Stimulated activated CD8-positive, alpha-beta memory T cell treated with anti-CD3 and anti-CD28 coated beads, Interleukin-7, amount 100 ng/mL, for 4 hours (primary cell): ENCODE measurements at places on chromosomes 16 and 17.
A peak's percentile ranks its signal among the peaks of the same experiment; 100 is the strongest.

GRCh38 chr16:23288726-23289512, 13.2 kb upstream of the SCNN1B start:
- no peak for DNase-seq

DNA sequence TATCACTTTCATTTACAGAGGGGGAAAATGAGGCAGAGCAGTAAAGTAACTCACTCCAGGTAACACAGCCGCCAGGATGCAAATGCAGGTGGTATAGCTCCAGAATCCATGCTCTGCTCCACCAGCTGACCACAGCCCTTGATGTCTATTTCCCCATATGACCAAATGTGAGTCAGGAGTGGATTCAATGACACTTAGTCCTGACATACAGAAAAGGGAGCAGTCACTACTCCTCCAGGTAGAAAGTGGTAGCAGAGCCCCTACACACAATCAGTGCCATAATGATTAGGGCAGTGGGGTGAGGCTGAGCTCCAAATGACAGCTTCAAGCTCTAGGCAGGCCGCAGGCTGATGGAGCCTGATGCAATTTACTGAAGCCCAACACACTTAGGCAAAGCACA, 43.3 kb upstream of the GFOD2 start:
- DNase-seq = no peak

GRCh38 chr17:17837380-17837821, 615 bp upstream of the SREBF1 start:
- no peak for DNase-seq

- DNase-seq = no peak
Observed at GRCh38 chr16:65309354-65309753, 187.5 kb upstream of the CDH11 start.

- DNase-seq = no peak
Observed at GRCh38 chr16:12639044-12639443, 164.6 kb downstream of the CPPED1 start.

DNA sequence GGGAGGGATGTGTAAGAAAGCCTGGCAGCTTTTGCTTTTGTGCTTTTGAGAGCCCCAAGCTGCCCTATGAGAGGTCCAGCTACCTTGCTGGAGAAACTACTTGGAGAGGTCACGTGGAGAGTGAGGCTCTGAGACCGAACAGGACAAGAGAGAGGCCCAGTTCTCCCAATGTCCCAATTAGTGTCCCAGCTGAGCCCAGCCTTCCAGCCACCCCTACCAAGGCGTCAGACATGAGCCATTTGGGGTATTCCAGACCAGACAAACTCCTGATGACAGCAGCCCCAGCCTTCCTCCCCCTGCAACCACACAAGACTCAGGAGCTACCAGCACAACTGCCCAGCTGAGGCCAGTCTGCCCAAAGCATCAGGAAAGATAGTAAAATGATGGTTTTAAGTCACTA, 35.0 kb downstream of the NKD1 start:
- DNase-seq = no peak

GRCh38 chr17:48162946-48163506, 55.5 kb downstream of the SNX11 start:
- DNase-seq = no peak

GRCh38 chr17:4941319-4941610, 1.2 kb downstream of the RNF167 start:
- no peak for DNase-seq

DNA sequence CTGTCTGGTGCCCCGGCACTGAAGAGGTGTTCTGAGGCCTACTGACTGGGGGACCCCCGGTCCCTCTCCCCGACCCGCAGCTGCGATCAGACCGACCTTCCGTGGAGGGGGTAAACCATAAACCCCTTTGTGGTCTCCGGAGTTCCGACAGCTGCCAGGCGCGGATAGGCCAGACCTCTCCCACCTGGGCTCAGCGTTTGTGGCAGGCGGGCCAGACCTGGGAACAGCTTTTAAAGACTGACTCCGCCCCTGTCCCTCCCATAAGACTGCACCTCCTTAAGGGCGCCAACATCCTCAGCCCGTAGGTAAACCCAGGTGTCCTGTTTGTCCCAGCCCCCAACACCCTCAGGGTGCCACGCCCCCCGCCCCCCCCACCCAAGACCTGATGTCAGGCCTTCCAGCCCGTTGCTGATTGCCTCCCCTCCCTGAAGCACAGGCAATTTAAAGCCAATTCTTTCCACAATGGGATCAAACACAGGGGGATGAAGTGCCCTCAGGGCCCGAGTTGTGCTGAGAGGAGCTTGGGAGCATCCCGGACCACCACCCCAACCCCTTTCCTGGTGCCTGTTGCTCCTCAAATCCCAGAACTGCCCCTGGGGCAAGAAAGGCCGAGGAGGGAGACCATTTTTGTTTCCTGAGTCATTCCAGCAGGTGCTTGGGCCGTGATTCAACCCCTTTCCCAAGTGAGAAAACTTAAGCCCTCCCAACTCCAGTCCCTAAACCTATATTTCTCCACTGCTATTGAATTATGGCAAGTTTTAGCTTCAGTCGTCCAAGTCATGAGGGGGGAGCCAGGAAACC, at the start of gene SOX15:
Gene SOX15, minus strand, starts transcription at position 204 of the 801 bp plus-strand sequence. CDS start 418 bp downstream, outside the sequence.
- no peak for DNase-seq

- no peak for DNase-seq
Observed at GRCh38 chr16:71707199-71707598, 17.3 kb downstream of the PHLPP2 start.

DNA sequence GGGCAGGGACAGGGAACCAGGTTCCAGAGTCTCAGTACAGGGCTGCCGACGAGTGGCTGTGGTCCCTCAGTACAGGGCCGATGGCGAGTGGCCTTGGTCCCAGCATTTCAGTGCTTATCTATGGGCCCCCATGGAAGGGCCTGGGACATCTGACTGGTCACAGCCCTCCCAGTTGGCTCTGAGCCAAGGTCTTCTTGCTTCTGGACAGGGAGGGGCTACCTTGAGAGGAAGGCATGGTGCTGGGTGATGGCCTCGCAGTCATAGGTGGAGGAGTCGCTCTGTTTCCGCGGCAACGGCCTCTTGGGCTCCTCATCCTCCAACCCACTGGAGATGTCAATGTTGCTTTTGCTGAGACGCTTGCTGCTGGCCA, 32.5 kb downstream of the PIMREG start:
- DNase-seq = no peak

GRCh38 chr17:4658478-4659305, 17.2 kb upstream of the ALOX15 start:
- DNase-seq = no peak

DNA sequence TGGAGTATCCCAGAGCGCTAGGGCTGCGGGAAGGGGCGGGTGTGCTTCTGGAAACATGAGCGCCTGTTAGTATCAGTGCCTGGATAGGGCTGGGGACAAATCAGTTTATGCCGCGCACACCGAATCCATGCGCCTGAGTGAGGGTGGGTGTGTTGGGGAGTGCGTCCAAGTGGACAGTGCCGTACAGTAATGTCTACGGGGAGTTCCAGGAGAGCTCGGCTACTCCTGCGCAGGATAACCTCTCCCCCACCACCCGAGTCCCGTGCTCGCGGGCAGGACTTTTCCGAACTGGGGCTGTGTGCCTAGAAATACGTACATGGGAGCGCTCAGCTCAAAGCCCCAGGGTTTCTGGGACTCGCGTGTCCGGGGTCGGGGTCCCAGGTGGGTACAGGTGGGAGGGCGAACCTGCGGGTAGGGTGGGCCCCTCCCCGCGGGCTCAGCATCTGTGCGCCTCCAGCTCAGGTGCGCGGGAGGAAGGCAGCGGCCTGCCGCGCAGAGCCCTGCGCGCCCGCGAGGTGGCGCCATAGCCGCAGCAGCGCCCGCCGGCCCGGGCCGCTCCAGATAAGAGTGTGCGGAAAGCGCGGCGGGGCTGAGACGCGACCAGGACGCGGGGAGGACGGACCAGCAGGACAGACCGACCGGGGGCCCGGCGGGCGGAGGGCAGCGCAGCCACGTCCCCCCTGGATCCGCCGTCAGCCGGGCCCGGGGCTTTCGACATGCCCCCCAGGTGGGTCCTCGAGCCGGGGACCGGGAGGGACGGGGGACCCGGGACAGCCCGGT, at the start of gene HIC1:
Gene HIC1, plus strand, starts transcription at position 592 of the 780 bp plus-strand sequence. CDS start 1,588 bp downstream, outside the sequence.
- peak; percentile 75 for DNase-seq

DNA sequence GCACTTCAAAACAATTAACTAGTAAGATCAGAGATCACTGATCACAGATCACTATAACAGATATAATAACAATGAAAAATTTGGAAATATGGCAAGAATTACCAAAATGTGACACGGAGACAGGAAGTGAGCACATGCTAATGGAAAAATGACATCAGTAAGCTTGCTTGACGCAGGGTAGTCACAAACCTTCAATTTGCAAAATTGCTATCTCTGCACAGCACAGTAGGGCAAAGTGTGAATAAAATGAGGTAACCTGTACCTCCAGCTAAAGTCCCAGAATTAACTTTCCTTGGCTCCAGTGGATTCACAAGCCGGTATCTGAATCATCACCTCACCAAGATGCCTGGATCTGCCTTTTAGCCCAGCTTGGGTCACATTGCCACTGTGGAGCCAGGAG, 4.2 kb upstream of the MMP2 start:
- DNase-seq = no peak

DNA sequence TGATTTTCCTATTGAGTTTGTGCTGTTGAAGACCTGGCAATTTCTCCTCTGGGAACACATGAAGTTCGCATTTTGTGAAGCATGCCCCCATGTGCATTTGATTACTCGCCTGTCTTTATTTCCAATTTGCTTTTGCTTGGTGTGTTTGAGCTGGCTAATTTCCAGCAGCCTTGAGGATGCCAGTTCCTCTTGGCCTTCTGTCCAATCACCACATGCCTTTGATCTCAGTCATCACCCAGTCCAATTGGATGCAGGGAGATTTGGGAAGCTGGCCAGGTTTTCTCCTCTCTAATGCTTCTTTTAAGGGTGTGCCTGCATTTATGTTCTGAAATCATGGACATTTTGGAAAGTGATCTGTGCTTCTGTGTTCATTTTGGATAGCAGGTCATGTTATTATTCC, 3.8 kb upstream of the TMEM100 start:
- DNase-seq = no peak

DNA sequence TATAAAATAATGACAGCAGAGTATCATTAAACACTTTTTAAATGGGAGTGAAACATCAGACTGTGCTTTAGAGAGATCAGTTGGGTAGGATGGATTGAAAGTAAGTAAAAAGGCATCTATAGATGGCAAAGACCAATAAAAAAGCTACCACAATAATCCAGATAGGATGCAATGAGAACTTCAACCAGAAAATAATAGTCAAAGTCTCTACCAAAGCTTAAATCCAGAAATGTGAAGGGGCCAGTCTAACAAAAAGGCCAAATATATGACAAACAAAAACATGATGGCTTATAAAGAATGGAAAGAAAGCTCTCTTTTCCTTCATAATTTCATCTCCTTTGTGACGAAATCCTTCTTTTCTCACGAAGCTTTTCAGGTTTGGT, 12.3 kb downstream of the KANSL1 start:
- no peak for DNase-seq

GRCh38 chr17:31386542-31387075, 4.9 kb upstream of the RAB11FIP4 start:
- no peak for DNase-seq

GRCh38 chr17:33580215-33580614, 287.1 kb upstream of the ASIC2 start:
- DNase-seq = no peak

DNA sequence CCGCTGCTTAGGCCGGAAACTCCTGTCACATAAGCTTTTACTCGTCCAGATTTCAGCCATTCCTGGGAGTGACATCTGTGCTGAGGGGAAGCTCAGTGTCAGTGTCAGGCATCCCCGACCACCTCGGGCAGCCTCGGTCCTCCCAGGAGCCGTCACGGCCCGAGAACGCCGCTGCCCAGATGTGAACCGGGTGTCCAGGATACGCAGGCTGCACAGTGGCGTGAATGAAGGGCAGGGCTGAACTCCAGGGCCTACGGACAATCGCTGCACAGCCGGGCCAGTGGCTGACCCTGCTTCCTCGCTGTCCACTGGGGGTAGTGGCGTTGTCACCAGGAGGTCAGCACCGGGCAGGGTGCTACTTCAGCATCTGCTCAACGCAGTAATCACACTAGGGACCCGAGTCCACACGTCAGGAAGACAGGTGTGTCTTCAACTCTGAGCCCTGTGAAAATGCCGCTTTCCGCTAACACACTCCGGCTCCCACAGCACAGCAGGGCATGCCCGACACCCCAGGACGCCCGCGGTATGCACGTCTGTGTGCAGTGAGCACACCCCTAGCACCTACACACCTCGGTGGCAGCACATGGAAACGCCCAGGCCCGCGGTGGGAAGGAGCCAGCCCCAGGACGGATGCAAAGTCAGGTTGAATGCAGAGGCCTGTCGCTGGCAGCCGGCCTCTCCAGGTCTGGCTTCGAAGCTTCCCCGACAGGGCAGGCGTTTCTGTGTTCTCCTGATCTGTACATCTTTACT, 3.1 kb downstream of the LMF1 start:
- DNase-seq = no peak

DNA sequence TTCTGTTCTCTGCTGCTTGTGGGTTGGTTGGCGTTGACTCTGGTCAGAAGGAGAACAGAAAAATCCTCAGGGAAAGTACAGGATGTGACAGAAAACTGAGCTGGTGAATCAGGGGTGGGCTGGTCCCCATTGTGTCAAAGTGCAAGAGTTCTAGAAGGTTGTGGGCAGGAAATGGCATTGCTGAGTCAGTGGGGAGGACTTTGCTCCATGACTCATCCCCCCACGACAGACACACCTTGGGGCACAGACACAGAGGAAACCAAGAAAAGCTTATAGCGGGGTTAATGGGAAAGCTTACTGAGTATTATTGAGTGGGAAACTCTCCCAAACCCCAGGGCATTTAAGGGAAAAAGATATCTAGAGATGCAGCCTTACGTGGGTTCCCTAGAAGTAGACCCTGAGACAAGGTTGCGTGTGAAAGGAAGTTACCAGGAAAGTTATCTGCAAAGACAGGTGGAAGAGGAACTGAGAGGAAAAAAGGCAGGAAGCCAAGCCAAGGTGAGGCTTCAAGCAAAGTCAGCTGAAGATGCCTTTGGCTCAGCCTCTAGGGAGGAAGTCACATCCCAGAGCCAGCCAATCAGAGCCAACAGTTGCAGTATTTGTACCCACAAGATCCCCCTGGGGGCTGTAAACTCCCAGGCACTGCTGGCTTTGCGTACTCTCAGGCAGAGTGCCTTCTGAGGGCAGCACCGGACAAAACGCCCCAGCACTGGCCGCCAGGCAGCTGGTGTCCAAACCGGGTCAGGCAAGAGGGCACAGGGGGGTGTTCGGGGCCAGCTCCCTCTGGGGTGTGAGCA, 86.4 kb downstream of the FOXL1 start:
- DNase-seq = peak; percentile 47

DNA sequence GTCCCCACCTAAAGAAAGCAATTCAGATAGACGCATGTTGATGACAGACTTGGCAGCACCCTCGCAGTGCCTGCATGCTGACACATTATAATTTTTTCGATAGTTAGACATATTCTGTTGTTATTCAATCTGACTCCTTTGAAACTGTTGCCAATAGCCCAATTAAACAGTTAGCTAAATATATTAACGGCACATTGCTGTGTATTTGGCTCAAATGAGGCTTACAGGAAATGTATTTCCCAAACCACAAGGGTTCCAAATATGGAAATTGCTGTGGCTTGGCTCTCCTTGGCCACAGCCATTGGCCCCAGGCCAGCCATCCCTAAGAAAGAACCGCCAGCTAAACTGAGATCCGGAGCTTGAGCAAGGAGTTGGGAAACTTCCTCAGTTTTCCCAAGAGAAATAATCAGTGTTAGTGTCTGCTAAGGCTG, 31.1 kb downstream of the C16orf82 start:
- no peak for DNase-seq
